ENCODE measurements at places on chromosomes 13 and 19. TPM values are rescaled to one million over a fixed set of nuclear protein-coding genes. Genes with fewer than 3 reads are reported as not detected.

Gene TRPC4
- total RNA-seq, result 23.7 TPM

Gene BICRA
- 7.9 TPM for total RNA-seq

Gene LTBP4
- total RNA-seq, result 24.6 TPM

Gene ZNF528
- total RNA-seq, result 32.8 TPM

Gene UBE2L5
- 0.09 TPM for total RNA-seq

Gene SLC46A3
- total RNA-seq, result 17.8 TPM

Gene CLDN10
- total RNA-seq, result not detected

Gene ZNF540
- total RNA-seq, result 0.89 TPM

Gene PRODH2
- not detected for total RNA-seq

Gene SULT2A1
- not detected for total RNA-seq

Gene ZNF256
- 3.6 TPM for total RNA-seq

Gene DPRX
- total RNA-seq, result not detected

Gene COX7A1
- total RNA-seq, result 14.8 TPM

Gene RETN
- total RNA-seq, result not detected

Gene ZNF266
- total RNA-seq, result 9.2 TPM

Gene IGFL1
- total RNA-seq, result not detected

Measured in smooth muscle cell of the umbilical artery (primary cell).